DMS79 (cell line): ENCODE measurements at places on chromosomes 7 and 10.

- no peak for DNase-seq
Measured at GRCh38 chr10:102347236-102347828, 48.2 kb upstream of the NFKB2 start.

DNA sequence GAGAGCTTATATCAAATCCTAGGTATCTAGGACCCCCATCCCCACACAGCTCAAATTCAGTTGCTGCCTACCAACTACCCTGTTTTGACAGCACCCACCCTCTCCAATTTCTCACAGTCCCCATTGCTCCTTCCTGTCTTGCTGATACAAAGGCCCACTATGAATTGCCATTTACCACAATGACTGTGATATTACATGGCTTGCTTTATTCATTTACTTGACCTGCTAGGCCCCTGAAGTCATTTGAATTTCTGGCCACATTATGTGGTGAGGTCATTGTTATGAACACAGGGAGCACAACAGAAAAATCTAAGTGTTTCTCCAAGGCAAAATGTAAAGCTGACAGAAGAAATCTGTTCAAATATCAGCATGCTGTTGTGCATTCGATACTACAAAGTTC lies 101.4 kb downstream of the PPP1R17 start:
- no peak for DNase-seq

DNA sequence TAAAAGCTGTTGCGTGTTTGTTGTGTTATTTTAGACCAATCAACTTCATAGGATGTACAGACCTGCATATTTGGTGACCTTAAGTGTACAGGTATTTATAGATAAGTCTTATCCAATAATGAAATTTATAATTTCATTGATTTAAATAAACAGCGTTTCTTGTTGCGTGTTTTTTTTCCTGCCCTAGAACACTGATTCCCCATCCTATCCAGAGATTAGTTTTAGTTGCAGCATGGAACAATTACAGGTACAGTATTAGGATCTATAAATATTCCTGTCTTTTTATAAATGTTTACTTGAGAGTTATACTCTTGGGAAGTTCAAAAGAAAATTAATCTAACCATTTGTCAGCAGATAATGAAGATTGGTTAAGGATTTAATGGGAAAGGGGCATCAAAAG lies 2.1 kb upstream of the BMI1 start:
- no peak for DNase-seq

DNA sequence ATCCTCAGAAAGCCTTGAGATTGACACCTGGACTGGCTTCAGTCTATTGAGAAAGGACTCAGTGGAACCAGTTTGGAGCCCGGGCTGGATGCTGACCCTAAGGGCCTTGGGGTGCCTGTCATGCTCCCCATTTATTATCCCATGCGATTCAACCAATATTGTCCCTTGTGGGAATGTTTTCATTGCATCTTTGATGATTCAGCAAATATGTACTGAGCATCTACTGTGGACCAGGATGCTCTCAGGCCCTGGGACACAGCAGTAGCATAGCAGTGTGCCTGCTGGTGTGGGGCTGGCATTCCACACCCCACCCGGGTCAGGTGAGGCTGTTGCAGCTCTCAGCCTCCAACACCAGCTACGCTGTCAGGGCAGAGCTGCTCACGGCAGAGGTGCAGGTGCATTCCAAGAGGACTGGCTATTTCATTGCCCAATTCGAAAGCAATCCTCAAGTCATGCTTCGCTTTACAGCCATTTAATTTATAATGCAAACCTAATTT lies 586.0 kb downstream of the TCERG1L start:
- no peak for DNase-seq

DNA sequence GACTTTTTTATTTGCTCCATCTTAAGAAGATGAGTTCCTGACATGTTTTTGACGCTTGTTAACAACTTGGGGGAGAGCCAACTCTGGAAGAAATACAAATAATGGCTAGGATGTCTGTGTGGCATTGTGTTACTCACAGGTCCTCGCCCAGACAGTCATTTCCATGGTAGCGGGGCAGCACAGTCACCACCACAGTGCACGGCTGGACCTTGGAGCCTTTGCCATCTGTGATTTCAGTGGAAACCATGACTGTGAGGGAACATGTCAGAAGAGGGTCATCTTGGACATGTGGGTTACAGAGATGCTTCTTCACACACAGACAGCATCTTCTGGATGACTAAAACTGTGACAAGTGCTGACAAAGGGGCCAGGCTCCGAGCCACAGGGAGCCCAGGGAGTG lies 74.5 kb downstream of the PKD1L1 start:
- DNase-seq = no peak

DNA sequence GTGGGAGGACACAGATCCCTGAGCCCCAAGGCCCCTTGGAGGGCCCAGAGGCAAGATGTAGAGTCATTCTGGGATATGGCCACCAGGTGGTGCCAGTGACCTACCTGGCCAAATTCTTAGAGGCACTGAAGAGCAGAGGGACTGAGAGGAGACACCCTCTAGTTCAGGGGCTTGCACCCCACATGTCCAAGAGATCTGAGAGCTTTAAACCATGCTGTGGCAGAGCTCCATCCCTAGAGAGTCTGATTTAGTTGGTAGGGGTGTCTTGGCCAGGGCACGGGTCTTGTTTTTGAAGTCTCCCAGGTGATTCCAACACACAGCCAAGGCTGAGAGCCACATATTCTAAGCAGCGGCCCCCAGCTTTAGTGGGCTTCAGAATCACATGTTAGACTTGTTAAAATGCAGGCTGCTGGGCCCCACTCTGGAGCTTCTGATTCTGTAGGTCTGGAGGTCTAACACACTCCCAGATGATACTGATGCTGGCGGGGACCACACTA lies 52.5 kb downstream of the PRF1 start:
- DNase-seq = no peak
